ENCODE measurements at places on chromosomes 7 and 10.

DNA sequence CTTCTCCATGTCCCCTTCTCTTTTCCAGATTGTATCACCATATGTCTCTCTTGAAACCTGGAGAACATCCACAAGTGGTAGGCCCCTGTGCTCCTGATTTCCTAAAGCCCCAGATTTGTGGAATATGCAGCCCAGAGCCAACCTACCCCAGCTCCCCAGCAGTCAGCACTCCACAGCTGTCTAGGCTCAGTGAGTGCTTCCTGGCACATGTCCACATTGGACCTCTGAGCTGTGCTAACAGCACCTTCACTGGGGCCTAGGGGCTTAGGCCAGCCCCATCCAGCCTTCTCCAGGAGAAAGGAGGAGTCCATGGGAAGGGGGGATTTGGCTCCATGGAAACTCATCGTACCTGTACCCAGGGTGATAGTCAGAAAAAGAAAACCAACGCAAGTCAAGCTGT, 192.7 kb downstream of the FGFR2 start:
- no peak for DNase-seq

DNA sequence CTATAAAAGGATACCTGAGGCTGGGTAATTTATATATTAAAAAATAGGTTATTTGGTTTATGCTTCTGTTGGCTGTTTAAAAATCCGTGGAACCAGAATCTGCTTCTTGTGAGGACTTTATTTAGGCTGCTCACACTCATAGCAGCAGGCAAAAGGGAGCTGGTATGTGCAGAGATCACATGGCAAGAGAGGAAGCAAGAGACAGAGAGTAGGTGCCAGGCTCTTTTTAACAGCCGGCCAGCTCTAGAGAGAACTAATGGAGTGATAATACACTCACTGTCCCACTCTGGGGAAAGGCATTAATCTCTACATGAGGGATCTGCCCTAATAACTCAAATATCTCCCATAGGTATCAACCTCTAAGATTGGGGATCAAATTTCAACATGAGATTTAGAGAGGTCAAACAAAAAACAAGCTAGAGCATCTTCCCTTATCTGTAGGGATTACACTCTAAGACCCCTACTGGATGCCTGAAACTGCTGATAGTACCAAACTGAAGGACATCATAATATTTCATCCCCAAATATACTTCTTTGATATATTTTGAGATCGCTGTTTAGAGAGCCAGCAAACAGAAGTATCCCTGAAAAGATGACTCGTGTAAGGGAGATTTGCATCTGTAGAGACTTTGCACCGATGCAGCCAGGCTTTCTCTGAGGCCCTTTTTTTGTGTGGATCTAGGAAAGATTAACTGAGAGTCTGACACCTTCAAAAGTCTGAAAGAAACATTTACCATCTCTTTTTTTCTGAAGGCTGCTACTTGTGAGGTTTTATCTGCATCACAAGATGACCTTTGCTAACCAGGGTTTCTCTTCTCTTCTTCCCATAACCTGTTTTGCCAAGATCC, 717.0 kb upstream of the MBL2 start:
- DNase-seq, result no peak

DNA sequence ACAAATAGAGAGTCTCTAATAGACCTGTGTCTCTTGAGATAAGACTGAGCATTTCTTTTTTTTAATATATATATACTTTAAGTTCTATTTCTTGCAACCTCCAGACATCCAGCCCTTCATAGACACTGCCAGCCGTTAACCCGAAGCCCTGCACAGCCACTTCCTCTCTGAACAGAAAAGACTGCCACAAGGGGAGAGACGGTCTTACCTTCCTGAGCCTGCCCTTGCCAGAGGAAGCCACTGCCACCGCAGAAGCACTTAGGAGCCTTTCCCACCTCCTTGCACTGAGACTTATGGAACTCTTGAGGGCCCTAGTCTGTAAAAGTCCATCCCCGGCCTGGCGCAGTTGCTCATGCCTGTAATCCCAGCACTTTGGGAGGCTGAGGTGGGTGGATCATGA, 31.8 kb upstream of the PRSS1 start:
- DNase-seq, result no peak

GRCh38 chr10:75331081-75331480, 70.5 kb downstream of the ZNF503 start:
- DNase-seq, result no peak
